ENCODE measurements at places on chromosomes 3 and 15.

GRCh38 chr15:60396100-60396499 lies 1.7 kb downstream of the ANXA2 start:
- no peak for DNase-seq

- no peak for DNase-seq
Measured at GRCh38 chr3:622314-622713, 425.8 kb downstream of the CHL1 start.

GRCh38 chr3:192445770-192446644 lies 281.3 kb downstream of the FGF12 start:
- DNase-seq, result no peak

DNA sequence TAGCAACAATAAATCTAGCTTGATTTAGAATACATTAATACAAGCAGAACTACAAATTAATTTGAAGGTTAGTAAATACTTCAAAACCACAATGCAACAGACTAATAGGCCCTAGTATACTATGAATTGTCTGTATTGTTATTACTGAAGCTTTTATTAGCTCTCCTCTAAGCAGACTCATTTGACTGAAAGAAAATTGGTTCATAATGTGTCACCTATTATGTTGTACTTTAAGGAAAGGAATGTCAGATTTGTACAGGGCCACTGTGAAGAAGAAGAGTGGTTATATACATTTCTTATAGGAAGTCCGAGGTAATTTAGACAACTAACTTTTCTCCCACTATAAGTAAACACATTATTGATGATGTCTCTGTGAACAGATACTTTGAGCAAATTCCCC lies 954.5 kb downstream of the ZPLD1 start:
- no peak for DNase-seq

- DNase-seq, result peak; percentile 12
Measured at GRCh38 chr3:111324151-111324550, 217.8 kb upstream of the CD96 start.

DNA sequence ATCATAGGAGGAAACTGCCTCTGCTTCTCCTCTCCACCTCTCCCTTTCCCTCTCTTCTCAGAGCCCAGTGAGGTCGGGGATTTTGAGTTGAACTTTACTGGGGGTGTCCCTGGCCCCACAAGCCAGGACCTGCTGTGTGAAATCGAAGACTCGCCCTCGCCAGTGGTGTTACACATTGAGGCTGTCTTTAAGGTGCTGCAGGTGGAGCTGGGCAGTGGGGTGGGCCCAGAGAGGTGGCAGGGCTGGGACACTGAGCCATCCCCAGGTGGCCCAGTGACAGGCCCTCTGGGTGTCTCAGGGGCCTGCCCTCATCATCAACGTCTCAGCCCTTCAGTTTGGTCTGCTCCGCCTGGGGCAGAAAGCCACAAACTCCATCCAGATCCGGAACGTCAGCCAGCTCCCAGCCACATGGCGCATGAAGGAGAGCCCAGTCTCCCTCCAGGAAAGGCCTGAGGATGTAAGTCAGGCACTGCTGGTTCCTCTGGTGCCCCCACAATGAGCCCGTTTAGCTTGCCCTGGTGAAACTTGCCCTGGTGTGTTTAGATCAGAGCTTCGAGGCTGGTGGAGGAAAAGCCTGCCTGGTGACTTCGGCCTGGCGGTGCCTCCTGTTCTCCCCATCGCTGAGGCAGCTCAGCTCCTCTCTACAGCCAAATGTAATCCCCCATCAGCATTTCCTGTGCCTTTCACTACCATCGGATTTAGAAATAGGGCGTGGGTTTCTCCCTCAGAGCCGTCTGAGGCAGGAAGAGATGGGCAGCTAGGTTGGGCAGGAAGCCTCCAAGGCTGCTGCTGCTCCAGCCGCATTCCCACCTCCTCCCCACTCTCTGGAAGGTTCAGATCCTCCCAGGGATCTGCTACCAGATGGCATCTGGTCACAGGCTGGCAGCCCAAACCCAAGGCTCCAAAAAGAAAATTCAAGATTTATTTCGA lies 39.2 kb downstream of the ACAA1 start:
- no peak for DNase-seq

DNA sequence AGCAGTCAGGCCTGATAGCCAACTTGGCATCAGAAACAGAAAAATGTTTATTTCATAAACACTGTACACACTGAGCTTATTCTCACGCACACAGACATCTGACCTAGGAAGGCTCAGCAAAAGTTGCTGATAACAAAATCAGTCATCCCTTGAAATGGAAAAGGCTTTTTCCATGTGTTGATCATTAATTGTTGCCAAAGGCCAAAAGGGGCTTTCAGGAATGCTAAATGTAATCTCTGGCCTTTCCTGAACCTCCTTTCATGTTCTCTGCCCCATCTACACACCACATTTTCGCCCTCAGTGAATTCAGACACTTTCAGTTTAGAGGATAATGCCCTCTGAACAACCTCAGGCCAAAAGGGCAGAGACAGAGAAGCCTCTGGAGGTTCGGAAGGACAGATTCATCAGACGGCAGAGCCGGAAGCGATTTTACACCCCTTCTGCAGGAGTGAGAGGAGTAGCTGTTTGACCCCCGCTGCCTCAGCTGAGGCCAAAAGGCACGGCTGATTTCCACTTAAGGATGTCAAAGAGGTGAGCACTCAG lies 14.5 kb downstream of the RTP4 start:
- DNase-seq, result no peak

Measured in AML-193 (cell line).